Dermis microvascular lymphatic vessel endothelial cell (primary cell): ENCODE measurements at places on chromosomes 13 and 19. TPM values are rescaled to one million over a fixed set of nuclear protein-coding genes. Genes with fewer than 3 reads are reported as not detected.

The PSG3 gene
- under 0.01 and 0.13 TPM in 2 replicates for total RNA-seq

- DNase-seq, result no peak
Observed at GRCh38 chr13:41582027-41582463, 124.7 kb downstream of the RGCC start.

- no peak for DNase-seq
Observed at GRCh38 chr13:44837250-44837649, 152.0 kb downstream of the NUFIP1 start.

The GZMM gene
- not detected in 2 replicates for total RNA-seq

GRCh38 chr13:25210842-25211569, 38.9 kb upstream of the AMER2 start:
- no peak for DNase-seq

The CD70 gene
- not detected in 2 replicates for total RNA-seq

The LILRB5 gene
- total RNA-seq, result not detected in 2 replicates

DNA sequence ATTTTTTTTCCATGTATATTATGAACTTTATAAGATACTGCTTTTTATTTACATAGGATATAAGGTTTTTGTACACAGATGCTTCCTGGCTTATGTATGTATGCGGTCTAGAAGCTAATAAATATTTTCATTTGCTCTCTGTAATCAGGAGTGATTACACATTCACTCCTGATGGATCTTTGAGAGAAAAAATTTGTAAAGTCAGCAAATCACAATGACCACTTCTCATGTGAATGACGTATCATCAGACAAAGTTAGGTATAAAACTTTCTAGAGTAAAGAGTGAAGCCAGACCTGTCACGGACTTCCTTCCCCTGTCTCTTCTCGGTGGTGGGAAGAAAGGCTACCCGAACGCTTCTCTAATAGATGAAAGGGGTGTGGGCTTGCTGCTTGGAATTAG, 31.1 kb downstream of the DPY19L3 start:
- DNase-seq, result no peak

The NLRP4 gene
- total RNA-seq, result not detected in 2 replicates

GRCh38 chr19:16249826-16250404, 52.2 kb downstream of the AP1M1 start:
- no peak for DNase-seq

The MED4 gene
- total RNA-seq, result 30.3 and 33.8 TPM in 2 replicates
